Esophagus squamous epithelium (tissue), 5 donors: ENCODE measurements at places on chromosomes 11 and 22. TPM values are rescaled to one million over a fixed set of nuclear protein-coding genes. Genes with fewer than 3 reads are reported as not detected.

- peaks cover 7% of the 10 kb centered on the region for H3K4me1 ChIP-seq
- H3K27ac ChIP-seq: no peak overlapping the region
- H3K27me3 ChIP-seq: no peaks in the 10 kb centered on the region
- no peak for DNase-seq
- H3K36me3 ChIP-seq: no peaks in the 10 kb centered on the region
- peak overlapping the region; percentile 16 for H3K4me3 ChIP-seq
Observed at GRCh38 chr22:46262449-46263215, 511 bp downstream of the PKDREJ start.

The OR8G5 gene
- total RNA-seq: not detected

- no peak overlapping the region for H3K4me3 ChIP-seq
- no peak for DNase-seq
- H3K27ac ChIP-seq: no peak overlapping the region
- H3K4me1 ChIP-seq: no peaks in the 10 kb centered on the region
- H3K36me3 ChIP-seq: peaks cover 85% of the 10 kb centered on the region
Observed at GRCh38 chr22:21972293-21972779, 10.3 kb downstream of the TOP3B start.

DNA sequence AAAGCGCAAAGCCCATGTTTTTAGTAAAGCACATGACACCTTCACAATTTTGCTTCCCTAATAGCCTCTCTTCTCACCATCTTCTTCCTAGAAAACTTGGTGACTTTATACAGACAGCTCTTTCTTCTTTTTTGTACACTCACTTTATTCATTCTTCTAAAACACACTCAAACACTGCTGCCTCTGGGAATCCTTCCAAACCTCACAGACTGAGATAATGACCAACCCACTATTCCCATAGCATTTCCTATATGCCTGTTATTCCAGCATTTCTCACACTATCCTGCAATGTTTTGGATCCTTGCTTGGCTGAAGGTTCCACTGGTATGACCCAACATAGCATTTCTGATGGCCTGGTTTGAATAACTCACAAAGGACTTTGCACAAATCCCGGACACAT lies 442.1 kb upstream of the CCDC90B start:
- no peaks in the 10 kb centered on the region for H3K27me3 ChIP-seq
- no peak overlapping the region for H3K27ac ChIP-seq
- H3K4me3 ChIP-seq: no peak overlapping the region
- DNase-seq: no peak
- H3K36me3 ChIP-seq: no peaks in the 10 kb centered on the region

GRCh38 chr11:82003671-82004515 lies 729.8 kb downstream of the FAM181B start:
- H3K36me3 ChIP-seq: no peaks in the 10 kb centered on the region
- no peak overlapping the region for H3K4me3 ChIP-seq
- H3K27me3 ChIP-seq: no peaks in the 10 kb centered on the region

GRCh38 chr11:67195971-67196456 lies 70.3 kb upstream of the GRK2 start:
- no peak overlapping the region for H3K27ac ChIP-seq
- no peak for DNase-seq
- H3K4me3 ChIP-seq: no peak overlapping the region
- H3K36me3 ChIP-seq: peaks cover 93% of the 10 kb centered on the region

GRCh38 chr11:3188496-3189195 lies 23.5 kb upstream of the OSBPL5 start:
- no peak overlapping the region for H3K27ac ChIP-seq
- DNase-seq: no peak
- no peaks in the 10 kb centered on the region for H3K27me3 ChIP-seq
- no peaks in the 10 kb centered on the region for H3K4me1 ChIP-seq
- H3K4me3 ChIP-seq: no peak overlapping the region

- peaks cover 30% of the 10 kb centered on the region for H3K4me1 ChIP-seq
- no peaks in the 10 kb centered on the region for H3K27me3 ChIP-seq
- H3K36me3 ChIP-seq: peaks cover 16% of the 10 kb centered on the region
Observed at GRCh38 chr22:38243007-38243765, 29.6 kb downstream of the TMEM184B start.

- H3K4me1 ChIP-seq: peaks cover 30% of the 10 kb centered on the region
- peak overlapping the region; percentile 59 for H3K27ac ChIP-seq
- H3K4me3 ChIP-seq: no peak overlapping the region
- no peaks in the 10 kb centered on the region for H3K27me3 ChIP-seq
Observed at GRCh38 chr11:3014057-3014938, 22.2 kb upstream of the NAP1L4 start.

DNA sequence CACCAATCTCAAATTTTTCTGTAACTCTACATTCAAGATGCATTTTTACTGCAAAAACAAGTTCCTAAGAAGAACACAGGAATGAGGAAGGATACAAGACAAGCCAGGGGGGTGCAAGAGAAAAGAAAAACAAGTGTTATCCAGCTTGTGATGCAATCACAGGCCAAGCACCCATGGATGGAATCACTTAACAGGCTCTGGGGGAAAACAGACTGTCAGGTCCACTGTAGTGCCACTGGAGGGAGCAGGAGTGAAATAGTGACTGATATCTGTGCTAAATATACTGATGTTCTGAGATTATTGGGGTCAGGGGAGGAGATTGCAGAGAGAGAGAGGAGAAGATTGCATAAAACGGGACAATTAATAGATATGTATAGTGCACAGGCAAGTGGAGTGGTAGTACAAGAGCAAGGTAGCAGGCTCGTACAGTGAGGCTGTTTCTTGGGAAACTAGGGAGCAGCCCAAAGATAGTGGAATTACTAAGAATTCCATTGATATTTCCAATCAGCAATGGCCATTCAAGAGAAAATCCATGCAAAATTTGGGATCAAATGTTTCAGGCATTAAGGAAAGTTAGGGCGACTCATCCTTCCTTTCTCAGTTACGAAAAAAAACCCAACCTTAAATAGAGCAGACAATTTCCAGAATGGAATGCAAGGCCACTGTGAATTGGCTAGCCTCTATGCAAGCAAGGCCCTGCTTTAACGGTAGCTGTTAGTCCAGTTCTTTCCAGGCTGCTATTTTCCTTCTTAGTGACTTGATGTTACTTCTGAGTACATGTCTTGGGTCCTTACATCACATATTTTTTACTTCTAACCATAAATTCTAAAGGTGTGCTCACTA lies 52.2 kb upstream of the CEP126 start:
- H3K4me3 ChIP-seq: no peak overlapping the region
- H3K27me3 ChIP-seq: no peaks in the 10 kb centered on the region
- H3K4me1 ChIP-seq: no peaks in the 10 kb centered on the region

- no peaks in the 10 kb centered on the region for H3K4me1 ChIP-seq
- no peaks in the 10 kb centered on the region for H3K36me3 ChIP-seq
- no peak overlapping the region for H3K4me3 ChIP-seq
- no peak for DNase-seq
- no peak overlapping the region for H3K27ac ChIP-seq
Observed at GRCh38 chr11:2570211-2570811, 125.5 kb downstream of the KCNQ1 start.

DNA sequence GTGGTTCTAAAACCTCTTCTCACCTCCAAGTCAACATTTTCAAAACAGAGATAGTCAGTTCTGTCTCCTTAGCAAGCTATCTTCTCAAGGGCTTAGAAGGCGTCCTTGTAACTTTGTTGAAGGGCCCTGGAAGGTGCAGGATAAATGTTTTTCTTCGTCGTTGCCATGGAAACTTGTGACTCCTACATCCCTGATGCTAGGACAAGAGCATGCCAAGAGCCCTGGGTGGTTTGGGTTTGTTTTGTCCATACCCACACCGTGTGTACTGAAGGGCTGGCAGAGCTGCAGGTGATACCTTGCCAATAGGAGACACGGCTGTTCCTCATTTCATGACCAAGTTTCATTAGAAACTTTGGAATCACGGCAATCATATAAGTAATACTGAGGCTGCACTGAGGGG lies 81.6 kb downstream of the GALNT18 start:
- no peak overlapping the region for H3K27ac ChIP-seq
- H3K27me3 ChIP-seq: no peaks in the 10 kb centered on the region
- H3K4me1 ChIP-seq: no peaks in the 10 kb centered on the region
- no peak overlapping the region for H3K4me3 ChIP-seq
- H3K36me3 ChIP-seq: no peaks in the 10 kb centered on the region

GRCh38 chr11:68303083-68303482 lies 9.3 kb upstream of the LRP5 start:
- H3K27ac ChIP-seq: peak overlapping the region; percentile 14
- no peak overlapping the region for H3K4me3 ChIP-seq
- no peaks in the 10 kb centered on the region for H3K36me3 ChIP-seq
- peaks cover 9% of the 10 kb centered on the region for H3K27me3 ChIP-seq
- H3K4me1 ChIP-seq: peaks cover 7% of the 10 kb centered on the region

GRCh38 chr22:44460287-44460686 lies 37.7 kb downstream of the RTL6 start:
- no peaks in the 10 kb centered on the region for H3K27me3 ChIP-seq
- H3K36me3 ChIP-seq: no peaks in the 10 kb centered on the region
- H3K27ac ChIP-seq: no peak overlapping the region
- no peak for DNase-seq
- H3K4me3 ChIP-seq: no peak overlapping the region

- no peak for DNase-seq
- H3K4me3 ChIP-seq: no peak overlapping the region
- no peaks in the 10 kb centered on the region for H3K27me3 ChIP-seq
- no peaks in the 10 kb centered on the region for H3K36me3 ChIP-seq
- peaks cover 10% of the 10 kb centered on the region for H3K4me1 ChIP-seq
Observed at GRCh38 chr11:11605821-11606450, 15.9 kb downstream of the GALNT18 start.

The KRTAP5-2 gene
- total RNA-seq: not detected

DNA sequence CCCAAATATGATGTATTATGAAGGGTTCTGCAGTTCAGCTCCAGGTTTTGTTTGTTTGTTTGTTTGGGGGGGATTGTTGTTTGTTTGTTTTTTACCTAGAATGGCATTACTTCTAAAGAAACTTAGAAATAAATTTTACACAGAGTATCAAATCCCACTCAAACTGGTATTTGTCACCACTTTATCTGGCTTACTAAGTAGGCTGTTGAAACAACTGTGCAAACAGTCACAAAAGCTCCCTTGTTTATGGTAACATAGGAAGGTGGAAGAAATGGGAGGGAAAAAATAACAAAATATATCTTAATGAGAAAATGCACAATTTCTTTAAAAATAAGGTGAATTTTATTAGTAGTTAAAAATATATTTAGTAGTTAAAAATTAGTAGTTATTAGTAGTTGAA lies 108.3 kb upstream of the ANO5 start:
- no peaks in the 10 kb centered on the region for H3K36me3 ChIP-seq
- no peaks in the 10 kb centered on the region for H3K4me1 ChIP-seq
- H3K27ac ChIP-seq: no peak overlapping the region
- no peak overlapping the region for H3K4me3 ChIP-seq

- peaks cover 8% of the 10 kb centered on the region for H3K36me3 ChIP-seq
- DNase-seq: no peak
- H3K4me3 ChIP-seq: no peak overlapping the region
Observed at GRCh38 chr11:117169736-117170135, 8.8 kb upstream of the SIDT2 start.

GRCh38 chr22:43967069-43967468 lies 11.8 kb downstream of the SAMM50 start:
- DNase-seq: no peak
- H3K4me1 ChIP-seq: no peaks in the 10 kb centered on the region
- H3K36me3 ChIP-seq: peaks cover 26% of the 10 kb centered on the region
- H3K4me3 ChIP-seq: no peak overlapping the region

GRCh38 chr11:65321828-65322485 lies 7.3 kb downstream of the CDC42EP2 start:
- H3K4me1 ChIP-seq: peaks cover 56% of the 10 kb centered on the region
- peaks cover 9% of the 10 kb centered on the region for H3K36me3 ChIP-seq
- H3K4me3 ChIP-seq: no peak overlapping the region
- no peak for DNase-seq
- no peaks in the 10 kb centered on the region for H3K27me3 ChIP-seq

GRCh38 chr22:49705972-49706352 lies 121.7 kb downstream of the BRD1 start:
- H3K4me1 ChIP-seq: no peaks in the 10 kb centered on the region
- no peaks in the 10 kb centered on the region for H3K36me3 ChIP-seq
- no peak overlapping the region for H3K4me3 ChIP-seq
- no peak overlapping the region for H3K27ac ChIP-seq

The TMEM132A gene
- total RNA-seq: 13.4 TPM

The UBQLNL gene
- 0.27 TPM for total RNA-seq

GRCh38 chr22:19120829-19121630 lies 1.2 kb downstream of the DGCR2 start:
- H3K4me3 ChIP-seq: peak overlapping the region; percentile 100
- peaks cover 30% of the 10 kb centered on the region for H3K4me1 ChIP-seq
- no peaks in the 10 kb centered on the region for H3K27me3 ChIP-seq
- peak overlapping the region; percentile 99 for H3K27ac ChIP-seq
- no peak for DNase-seq
- peaks cover 4% of the 10 kb centered on the region for H3K36me3 ChIP-seq

DNA sequence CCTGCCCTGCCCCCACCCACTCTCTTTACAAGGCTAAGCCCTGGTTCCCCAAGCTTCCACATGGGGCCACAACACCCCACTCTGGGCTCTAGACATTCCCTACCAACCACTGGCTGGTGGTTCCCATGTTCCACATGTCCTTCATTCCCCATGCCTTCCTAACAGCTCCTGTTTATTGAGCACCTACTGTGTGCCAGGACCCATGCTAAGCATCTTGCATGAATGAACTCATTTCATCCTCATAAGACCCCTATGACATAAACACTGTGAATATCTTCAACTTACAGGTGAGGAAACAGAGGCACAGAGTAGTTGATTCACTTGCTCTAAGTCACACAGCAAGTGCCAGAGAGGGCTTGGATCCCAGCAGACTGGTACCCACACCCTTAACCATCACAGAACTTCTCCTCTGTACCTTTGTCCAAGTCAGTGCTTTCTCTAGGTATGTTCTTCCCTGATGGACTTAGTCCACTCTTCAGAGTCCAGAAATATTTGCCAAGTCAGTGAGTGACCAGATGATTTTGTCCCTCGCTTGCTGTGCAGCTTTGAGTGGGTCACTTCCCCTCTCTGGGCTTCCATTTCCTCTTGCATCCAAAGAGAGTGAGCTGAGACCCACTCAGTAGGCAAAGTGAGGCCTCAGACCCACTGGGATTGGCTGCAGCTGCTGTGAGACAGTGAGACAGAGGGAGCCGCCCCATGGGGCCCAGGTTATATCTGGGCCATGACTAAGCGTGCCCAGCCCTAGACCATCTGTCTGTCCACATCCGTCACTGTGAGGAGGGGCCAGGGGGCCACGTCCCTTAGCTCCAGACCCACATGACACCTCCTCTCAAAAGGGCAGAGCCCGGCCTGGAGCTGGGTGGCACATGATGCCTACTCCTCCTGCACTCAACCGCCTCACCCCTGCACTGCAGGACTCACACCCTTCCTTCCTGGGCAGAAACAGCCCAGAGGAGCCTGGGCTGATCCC lies 132.4 kb downstream of the MN1 start:
- DNase-seq: no peak
- peak overlapping the region; percentile 39 for H3K27ac ChIP-seq
- peaks cover 6% of the 10 kb centered on the region for H3K27me3 ChIP-seq

DNA sequence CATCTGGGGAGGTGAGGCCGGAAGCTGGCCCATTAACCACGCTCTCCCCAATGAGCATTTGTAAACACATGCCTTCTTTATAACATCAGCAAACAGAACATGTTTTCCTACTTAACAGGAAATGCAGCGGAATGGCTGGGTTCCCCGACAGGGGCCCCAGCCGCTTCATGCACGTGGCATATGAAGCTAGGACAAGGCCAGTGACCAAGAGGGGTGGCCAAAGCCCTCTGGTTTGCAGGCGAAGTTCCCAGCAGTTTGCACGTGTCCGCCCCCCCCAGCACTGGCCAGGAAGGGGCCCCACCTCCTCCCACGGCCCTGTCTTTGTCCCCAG lies 38.7 kb upstream of the LINC01488 start:
- H3K4me1 ChIP-seq: peaks cover 57% of the 10 kb centered on the region
- DNase-seq: no peak
- H3K4me3 ChIP-seq: peak overlapping the region; percentile 42
- H3K27ac ChIP-seq: peak overlapping the region; percentile 53

- H3K4me1 ChIP-seq: no peaks in the 10 kb centered on the region
- no peak overlapping the region for H3K4me3 ChIP-seq
- H3K27ac ChIP-seq: no peak overlapping the region
- no peaks in the 10 kb centered on the region for H3K27me3 ChIP-seq
- no peak for DNase-seq
Observed at GRCh38 chr11:102722821-102723220, 1.9 kb downstream of the MMP8 start.

The FAT3 gene
- total RNA-seq: 0.29 TPM
